CD4-positive, alpha-beta T cell treated with Interleukin-15 for 4 hours (primary cell): ENCODE measurements at places on chromosomes 13 and 19.

DNA sequence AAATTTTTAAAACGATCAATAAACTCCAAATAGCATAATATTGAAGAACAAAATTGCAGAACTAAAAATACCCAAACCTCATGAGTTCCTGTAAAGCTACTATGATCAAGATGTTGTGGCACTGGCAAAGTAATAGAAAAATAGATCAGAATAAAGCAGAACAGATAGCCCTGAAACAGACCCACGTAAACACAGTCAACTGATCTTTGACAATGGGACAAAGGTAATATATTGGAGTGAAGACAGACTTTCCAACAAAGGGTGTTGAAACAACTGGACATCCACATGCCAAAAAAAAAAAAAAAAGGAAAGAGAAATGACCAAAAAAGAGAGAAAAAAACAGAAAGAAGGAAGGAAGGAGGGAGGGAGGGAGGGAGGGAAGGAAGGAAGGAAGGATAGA, 138.7 kb downstream of the IRS2 start:
- DNase-seq, result no peak

- DNase-seq, result no peak
Observed at GRCh38 chr13:78138756-78139155, 220.1 kb upstream of the EDNRB start.

- no peak for DNase-seq
Observed at GRCh38 chr19:2848616-2849015, 7.3 kb downstream of the ZNF555 start.

DNA sequence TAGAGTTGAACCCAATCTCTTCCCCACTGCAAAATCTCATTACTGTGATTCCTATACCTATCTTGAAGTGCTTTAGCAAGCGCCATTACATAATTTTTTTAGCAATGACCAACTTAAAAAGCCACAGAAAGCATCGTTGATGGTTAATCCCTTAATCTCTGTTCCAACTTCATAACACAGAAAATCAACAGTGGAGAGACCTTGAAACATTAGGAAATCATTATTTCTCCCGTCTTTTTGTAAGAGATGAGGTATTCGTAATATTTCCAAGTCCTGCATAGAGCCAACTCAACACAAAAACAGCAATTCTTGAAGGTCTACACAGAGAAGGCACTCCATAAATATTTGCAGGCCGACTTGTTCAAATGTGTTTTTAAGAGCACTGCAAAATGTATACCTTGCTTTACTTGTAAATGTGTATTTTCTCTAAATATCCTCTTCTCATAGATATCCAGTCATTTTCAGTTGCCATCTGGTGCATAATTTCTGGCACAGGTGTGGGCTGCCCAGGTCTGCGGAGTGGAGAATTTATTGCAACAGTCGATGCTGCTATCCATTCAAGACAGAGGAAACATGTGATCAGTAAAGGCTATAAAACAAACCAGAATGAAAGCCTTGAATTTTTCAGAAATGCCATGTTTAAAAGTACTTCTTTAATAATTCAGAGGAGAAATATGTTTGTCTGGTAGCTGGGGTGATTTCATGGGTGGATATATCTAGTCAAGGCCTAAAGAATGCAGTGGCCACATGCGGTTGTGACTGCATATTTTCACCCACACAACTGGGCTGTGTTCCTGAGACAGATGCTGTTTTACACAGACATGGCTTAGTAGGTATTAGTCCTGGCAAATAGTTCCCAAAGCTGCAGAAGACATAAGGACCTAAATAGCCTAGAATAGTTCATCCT, 234.3 kb upstream of the STARD13 start:
- DNase-seq, result no peak

DNA sequence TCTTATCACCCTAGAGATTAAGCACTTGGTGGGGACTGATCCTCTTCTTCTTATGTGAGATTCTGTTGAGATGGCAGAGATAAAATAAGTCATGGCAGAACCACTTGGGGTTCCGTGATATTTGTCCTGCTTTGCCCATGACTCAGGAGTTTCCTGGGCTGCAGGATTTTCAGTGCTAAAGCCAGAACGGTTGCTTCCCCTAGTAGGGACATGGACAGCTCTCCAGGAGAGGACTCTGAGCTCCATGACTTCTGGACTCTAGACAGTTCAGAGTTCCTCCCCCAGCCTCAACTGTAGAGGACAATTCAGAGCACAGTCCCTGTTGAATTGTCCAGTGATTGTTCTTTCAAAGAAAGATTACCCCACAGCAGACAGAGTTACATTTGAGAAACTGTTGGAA, 98.8 kb downstream of the OLFM4 start:
- no peak for DNase-seq

DNA sequence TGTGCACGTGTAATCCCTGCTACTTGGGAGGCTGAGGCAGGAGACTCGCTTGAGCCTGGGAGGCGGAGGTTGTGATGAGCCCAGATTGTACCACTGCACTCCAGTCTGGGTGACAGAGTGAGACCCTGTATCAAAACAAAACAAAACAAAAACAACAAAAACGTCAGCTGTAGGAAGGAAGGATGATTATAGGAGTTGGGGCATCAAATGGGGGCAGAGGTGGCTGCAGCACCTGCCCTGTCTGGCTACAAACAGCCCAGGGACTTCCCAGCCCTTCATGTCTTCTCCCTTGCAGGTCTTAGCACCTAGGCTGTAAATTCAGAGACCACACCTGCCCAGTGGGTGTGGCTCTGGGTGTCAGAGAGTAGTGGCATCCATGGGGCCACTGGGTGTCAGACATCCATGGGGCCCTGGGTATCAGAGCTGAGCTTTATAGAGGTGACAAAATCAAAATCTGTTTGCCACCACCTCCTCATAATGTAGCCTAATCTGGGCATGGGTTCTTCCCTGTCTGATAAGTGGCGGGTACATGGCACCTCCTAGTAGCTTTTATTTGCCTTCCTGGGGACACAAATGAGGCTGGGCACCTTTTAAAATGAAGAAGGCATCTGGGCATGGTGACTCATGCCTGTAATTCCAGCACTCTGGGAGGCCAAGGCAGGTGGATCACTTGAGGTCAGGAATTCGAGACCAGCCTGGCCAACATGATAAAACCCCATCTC, 4.7 kb upstream of the B3GNT3 start:
- DNase-seq, result no peak

DNA sequence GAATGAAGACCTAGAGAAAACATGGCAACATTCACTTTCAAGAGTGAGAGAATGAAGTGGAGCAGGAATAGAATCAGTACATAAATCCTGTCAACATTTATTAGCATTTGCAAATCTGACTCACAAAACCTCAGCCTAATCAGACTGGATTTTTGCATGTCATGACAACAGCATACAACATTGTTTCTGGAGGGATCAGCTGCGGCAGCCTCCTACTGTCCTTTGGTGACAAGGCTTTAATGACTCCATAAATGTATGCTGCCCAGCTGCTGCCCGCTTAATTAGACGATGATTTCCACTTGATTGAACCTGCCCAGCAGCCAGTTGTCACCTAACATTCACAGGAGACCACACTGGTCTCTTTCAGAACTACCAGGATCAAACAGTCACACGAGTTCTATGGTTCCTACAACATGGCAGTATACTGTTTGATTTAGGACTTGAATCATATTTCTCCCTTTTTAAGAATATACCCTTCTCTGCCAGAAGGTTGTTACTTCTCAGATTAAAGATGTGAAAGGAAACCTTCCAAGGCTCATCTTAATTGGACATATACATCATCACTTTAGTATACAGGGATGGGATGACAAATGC, 9.3 kb downstream of the EBPL start:
- no peak for DNase-seq

DNA sequence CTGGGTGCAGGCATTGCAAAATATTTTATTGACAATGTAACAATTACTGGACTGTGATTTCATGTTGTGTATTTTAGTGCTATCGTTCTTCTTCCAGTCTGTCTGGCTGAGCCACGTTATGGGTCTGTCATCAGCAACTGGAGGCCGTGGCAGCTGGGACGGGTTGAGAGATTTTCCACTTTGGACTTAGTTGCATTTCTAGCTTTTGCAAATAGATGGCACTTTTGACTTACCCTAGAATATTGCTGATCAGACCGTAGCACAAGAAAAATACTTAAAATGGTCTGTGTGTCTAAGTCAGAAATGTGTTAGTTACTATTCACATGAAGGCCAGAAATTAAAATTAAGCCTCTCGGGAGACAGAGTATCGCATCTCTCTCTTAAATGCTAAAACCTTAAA, 211.1 kb downstream of the TEX29 start:
- no peak for DNase-seq

- no peak for DNase-seq
Observed at GRCh38 chr19:40693150-40693788, 2.8 kb upstream of the NUMBL start.

DNA sequence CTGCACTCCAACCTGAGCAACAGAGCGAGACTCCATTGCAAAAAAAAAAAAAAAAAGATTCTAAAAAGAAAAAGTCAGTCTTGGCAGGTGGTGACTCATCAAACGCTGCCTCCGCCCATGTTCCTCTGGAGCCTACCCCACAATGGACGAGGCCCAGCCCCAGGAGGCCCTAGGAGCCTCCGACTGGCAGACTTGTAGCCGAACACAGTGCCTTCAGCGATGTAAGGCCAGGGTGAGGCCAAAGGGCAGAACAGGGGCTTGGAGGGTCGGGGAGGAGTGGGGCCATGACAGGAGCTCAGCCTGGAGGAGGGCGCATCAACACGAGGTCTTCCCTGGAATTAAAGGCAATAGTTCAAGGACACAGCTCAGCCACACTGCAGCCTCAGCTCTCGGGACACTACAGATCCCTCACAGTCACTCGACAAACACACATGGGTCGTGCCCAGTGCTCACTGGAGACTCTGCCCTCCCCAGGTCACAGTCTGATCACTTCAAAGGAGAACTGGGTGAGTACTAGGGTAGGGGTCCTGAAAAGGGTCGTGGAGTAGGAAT, 5.1 kb downstream of the USE1 start:
- peak; percentile 18 for DNase-seq

DNA sequence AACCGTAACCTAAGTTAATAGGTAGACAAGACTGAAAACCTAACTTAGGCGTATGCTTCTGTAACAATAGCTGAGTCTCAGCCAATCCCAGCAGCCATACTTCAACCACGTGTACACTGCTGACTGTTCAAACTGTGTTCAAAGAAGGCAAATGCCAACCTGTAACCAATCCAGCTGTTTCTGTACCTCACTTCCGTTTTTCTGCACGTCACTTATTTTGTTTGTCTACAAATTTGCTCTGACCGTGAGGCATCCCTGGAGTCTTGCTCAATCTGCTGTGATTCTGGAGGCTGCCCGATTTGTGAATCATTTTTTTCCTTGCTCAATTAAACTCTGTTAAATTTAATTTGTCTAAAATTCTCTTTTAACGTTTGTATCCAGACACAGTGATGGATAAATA, 59.2 kb downstream of the EDNRB start:
- DNase-seq, result no peak

- DNase-seq, result no peak
Observed at GRCh38 chr19:58123354-58123753, 25.3 kb upstream of the ZSCAN18 start.

DNA sequence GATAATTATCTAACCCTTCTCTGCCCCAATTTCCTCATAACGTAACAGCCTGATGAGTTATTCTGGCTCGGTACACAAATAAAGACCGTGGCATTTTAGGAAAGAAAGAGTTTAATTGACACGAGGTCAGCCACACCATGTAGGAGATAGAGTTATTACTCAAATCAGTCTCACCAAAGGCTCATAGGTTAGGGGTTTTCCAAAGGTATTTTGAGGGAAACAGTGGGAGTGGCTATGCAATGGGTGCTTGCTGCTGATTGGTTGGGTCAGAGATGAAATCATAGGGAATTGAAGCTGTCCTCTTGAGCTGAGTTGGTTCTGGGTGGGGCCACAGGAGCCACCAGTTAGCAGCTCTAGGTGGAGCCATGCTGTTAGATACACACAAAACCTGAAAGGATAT, 137.5 kb downstream of the FREM2 start:
- DNase-seq, result no peak

- DNase-seq, result no peak
Observed at GRCh38 chr13:34611671-34612070, 330.4 kb upstream of the NBEA start.

- no peak for DNase-seq
Observed at GRCh38 chr19:47615714-47616113, 6.8 kb downstream of the BICRA start.

GRCh38 chr13:98480915-98481877, 95.7 kb downstream of the STK24 start:
- peak; percentile 48 for DNase-seq

DNA sequence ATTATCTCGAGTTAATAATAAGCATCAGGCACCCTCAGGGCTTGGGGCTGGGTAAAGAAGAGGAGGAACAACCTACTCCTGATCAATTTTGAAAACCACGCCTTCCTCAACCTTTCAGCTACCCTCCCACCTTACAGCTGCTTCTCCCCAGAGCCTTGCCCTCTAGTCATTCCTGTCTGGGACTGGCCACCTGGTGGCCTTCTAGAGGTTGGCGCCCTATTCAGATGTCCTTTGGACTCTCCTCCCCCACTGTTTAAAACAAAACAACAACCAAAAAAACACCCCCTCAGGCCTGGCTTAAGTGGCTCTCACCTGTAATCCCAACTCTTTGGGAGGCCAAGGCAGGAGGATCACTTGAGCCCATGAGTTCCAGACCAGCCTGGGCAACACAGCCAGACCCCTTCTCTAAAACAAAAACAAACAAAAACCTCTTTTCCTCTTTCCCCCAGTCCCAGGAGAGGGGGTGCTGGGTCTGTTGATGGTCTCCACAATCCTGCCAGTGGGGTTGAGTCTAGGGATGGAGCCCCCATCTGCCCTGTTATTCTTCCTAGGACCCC, 62.3 kb downstream of the CCDC70 start:
- no peak for DNase-seq

DNA sequence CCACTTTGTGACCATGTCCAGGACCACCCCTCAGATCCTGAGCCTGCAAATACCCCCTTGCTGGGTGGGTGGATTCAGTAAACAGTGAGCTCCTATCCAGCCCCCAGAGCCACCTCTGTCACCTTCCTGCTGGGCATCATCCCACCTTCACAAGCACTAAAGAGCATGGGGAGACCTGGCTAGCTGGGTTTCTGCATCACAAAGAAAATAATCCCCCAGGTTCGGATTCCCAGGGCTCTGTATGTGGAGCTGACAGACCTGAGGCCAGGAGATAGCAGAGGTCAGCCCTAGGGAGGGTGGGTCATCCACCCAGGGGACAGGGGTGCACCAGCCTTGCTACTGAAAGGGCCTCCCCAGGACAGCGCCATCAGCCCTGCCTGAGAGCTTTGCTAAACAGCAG, 7.7 kb upstream of the CEACAM7 start:
- DNase-seq, result no peak

- DNase-seq, result no peak
Observed at GRCh38 chr19:56403261-56403660, 871 bp upstream of the ZNF583 start.

- peak; percentile 84 for DNase-seq
Observed at GRCh38 chr19:48660852-48661710, 11.7 kb downstream of the NTN5 start.
